ENCODE measurements at places on chromosomes 11 and 22. TPM values are rescaled to one million over a fixed set of nuclear protein-coding genes. Genes with fewer than 3 reads are reported as not detected.

Gene NLRP10
- total RNA-seq, result 12.0 TPM

Gene OR52H1
- total RNA-seq, result 0.65 TPM

Gene IGLL1
- not detected for total RNA-seq

Gene EMID1
- 0.76 TPM for total RNA-seq

Gene PTS
- 41.7 TPM for total RNA-seq

Gene FGF3
- not detected for total RNA-seq

Gene ANKK1
- total RNA-seq, result not detected

Gene LARGE2
- total RNA-seq, result not detected

Gene INPP5J
- not detected for total RNA-seq

Gene PSMA1
- total RNA-seq, result 160 TPM

Gene CEP126
- 17.4 TPM for total RNA-seq

Gene LRRC32
- 13.5 TPM for total RNA-seq

Gene VSTM5
- total RNA-seq, result 0.39 TPM

Gene CDC42BPG
- total RNA-seq, result under 0.01 TPM

Gene SELENOM
- 160 TPM for total RNA-seq

Gene TH
- not detected for total RNA-seq

Gene GNAZ
- 4.3 TPM for total RNA-seq
